ENCODE measurements at places on chromosomes 16 and 17.
A peak's percentile ranks its signal among the peaks of the same experiment; 100 is the strongest.

- peak; percentile 34 for DNase-seq
Measured at GRCh38 chr17:56595831-56596690, 2.6 kb downstream of the NOG start.

- DNase-seq = no peak
Measured at GRCh38 chr16:85222155-85222863, 110.0 kb upstream of the CIBAR2 start.

GRCh38 chr17:58693751-58694150 lies 1.3 kb downstream of the RAD51C start:
- DNase-seq = no peak

DNA sequence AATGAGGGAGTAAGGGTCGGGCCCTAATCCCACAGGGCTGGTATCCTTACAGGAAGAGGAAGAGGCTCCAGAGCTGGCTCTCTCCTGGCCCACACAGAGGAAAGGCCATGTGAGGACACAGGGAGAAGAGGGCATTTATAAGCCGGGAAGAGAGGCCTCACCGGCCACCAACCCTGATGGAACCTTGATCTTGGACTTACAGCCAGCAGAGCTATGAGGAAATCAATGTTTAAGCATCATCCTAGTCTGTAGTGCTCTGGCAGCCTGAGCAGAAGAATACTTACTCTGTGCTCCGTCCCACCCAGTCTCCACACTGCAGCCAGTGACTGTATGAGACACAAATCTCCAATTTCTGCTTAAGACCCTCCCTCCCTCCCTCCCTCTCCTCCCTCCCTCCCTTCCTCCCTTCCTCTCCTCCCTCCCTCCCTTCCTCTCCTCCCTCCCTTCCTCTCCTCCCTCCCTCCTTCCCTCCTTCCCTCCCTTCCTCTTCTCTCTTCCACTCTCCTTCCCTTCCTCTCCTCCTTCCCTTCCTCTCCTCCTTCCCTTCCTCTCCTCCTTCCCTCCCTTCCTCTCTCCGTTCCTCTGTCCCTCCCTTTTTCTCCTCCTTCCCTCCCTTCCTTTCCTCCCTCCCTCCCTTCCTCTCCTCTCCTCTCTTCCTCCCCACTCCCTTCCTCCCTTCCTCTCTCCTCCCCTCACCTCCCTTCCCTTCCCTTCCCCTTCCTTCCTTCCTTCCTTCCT lies 8.9 kb upstream of the TMEM220 start:
- DNase-seq = no peak

GRCh38 chr16:78677181-78677731 lies 577.8 kb downstream of the WWOX start:
- DNase-seq = no peak

DNA sequence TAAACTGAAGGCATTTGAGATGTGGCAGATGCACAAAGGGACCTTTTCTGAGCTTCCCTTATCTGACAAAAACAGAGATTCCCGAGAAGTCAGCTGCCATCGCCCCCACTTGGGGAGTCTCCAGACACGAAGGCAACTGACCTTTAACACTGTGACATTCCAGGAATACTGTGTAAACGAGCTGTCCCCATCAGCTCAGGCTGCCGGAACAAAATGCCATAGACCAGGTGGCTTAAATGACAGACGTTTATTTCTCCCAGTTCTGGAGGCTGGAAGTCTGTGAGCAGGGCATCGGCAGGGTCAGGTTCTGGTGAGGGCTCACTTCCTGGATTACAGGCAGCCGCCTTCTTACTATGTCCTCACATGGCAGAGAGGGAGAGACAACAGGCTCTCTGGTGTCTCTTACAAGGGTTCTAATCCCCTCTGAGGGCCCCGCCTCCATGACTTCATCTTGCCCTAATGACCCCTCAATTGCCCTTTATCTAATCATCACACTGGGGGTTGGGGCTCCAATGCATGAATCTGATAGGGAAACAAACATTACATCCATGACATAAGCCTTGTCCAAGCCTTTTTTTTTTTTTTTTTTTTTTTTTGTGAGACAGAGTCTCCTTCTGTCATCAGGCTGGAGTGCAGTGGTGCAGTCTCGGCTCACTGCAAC lies 178.5 kb upstream of the RPL38 start:
- no peak for DNase-seq

GRCh38 chr17:49407981-49408501 lies 6.6 kb downstream of the PHB1 start:
- peak; percentile 85 for DNase-seq

DNA sequence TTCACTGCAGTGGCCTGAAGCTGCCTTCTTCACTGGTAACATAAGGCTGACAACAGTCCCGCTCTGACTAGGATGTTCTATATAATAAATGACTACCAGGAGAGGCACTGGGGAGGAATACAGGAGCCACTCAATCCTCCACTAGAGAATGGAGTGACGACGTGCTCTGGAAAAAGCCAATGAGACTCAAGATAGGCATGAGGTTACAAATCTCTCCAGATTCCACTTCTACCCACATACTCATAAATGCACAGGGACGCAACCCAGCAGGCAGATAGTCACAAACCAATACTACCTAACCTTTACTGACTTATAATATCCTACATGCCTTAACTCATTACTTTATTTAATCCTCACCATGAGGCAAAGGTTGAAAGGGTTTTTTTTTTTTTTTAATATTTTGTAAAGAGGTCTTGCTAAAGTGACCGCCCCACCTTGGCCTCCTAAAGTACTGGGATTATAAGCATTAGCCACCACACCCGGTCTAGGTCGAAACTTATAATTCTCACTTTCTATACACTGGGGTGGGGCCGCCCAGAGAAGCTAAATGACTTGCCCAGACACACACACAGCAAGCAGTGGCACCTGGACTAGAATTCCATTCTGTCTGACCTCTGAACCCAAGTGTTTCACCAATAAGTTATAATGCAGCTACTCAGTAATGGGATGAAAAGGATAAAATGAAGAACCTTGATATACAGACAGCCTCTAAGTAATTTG lies 33.7 kb downstream of the TOM1L2 start:
- no peak for DNase-seq

- DNase-seq = no peak
Measured at GRCh38 chr17:10178506-10178991, 19.9 kb downstream of the GAS7 start.

- no peak for DNase-seq
Measured at GRCh38 chr17:27224526-27225315, 69.2 kb upstream of the WSB1 start.

DNA sequence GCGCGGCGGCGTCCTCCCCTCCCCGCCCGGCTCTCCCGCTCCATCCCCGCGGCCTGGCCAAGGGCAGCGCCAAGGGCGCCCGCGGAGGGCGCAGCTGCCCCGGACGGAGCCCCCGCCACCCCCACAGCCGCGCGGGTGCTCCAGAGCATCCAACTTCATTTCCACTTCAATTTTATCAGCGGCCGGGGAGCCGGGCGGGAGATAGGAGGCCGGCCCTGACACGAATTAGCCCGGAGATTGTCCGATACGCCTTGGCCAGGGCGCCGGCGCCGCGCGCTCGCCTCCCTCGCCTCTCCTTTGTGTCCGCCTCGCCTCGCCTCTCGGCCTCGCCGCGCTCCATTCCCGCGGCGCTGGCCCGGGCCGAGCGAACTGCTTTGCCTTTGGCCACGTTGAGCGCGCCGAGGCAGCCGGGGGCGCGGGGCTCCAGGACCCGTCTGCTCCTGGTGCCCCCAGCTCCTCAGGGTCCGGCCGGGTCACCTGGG lies 129.1 kb upstream of the LHX1 start:
- DNase-seq = no peak

- DNase-seq = no peak
Measured at GRCh38 chr16:307691-308312, 24.8 kb downstream of the PDIA2 start.

GRCh38 chr16:81624403-81624759 lies 154.7 kb upstream of the PLCG2 start:
- DNase-seq = no peak

- no peak for DNase-seq
Measured at GRCh38 chr17:61496174-61496956, 44.1 kb downstream of the TBX4 start.

DNA sequence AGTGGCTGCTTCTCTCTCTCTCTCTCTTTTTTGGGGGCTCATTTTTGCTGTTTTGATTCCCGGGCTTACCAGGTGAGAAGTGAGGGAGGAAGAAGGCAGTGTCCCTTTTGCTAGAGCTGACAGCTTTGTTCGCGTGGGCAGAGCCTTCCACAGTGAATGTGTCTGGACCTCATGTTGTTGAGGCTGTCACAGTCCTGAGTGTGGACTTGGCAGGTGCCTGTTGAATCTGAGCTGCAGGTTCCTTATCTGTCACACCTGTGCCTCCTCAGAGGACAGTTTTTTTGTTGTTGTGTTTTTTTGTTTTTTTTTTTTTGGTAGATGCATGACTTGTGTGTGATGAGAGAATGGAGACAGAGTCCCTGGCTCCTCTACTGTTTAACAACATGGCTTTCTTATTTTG lies 7.7 kb upstream of the TMEM235 start:
- DNase-seq = no peak

DNA sequence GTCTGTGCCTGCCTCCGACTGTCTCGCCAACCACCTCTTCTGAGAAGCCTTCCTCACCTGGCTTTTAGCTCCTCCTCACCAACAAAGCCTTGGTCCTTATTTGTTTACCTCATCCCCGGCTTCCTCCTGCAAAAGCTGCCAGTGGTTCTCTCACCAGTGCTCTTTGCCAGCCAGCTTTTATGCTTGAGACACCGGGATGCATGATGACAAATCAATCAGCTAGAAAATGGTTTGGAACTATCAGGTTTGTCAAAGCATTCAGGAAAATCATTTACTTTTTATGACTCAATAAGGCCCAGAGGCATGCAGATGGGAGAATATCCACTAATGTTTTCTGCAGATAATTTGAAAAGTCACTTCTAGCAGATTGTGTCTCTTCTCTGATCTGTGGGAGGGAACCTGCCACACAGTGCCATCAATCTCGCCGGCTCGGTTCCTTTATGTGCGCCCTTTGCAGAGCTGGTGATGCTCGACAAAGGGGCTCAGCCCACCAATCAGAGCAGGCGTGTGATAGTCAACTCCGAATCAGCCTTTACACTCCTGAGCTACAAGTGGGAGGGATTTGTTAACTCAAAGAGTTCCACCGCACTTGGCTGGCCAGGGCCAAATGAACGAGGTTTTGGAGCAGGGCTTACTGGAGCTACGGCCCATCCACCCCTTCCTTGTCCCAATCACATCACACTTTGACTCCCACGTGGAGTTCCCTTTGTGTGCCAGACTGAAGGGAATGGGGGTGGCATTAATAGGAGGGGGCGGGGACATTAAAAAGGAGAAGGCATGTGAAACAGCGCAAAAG lies 85.8 kb downstream of the MRC2 start:
- DNase-seq = no peak

GRCh38 chr16:9328411-9328810 lies 237.0 kb downstream of the HAPSTR1 start:
- DNase-seq = no peak

DNA sequence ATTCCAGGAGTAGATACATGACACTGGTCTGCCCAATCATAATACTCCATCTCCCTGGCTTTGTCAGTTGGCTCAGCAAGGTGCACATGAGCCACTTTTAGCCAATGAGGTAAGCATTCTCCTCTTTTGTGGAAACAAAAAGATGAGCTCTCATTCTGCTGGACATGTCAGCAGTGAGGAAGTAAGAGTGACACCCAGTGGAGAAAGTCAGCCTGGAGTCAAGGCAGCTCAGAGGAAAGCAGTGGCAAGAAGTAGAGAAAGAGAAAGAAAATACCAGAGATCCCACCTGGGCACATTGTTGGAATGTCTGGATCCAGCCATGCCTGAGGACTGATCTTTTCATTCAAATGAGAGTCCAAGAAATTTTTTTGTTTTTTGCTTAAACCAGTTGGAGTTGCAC lies 496.9 kb upstream of the C16orf82 start:
- no peak for DNase-seq

DNA sequence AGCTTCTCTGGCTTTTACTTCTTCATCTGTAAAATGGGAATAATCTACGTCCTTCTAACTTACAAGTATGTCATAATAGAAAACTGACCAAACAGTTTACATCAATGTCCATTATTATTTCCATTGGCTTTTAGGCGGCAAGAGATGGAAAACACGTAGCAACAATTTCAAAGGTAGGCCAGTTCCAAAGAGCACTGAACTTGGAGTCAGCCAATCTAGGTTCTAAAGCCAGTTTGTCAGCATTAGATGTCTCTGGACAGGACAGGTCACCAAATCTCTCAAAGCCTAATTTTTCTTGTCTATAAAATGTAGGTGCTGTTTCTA lies 17.6 kb downstream of the HLF start:
- no peak for DNase-seq

DNA sequence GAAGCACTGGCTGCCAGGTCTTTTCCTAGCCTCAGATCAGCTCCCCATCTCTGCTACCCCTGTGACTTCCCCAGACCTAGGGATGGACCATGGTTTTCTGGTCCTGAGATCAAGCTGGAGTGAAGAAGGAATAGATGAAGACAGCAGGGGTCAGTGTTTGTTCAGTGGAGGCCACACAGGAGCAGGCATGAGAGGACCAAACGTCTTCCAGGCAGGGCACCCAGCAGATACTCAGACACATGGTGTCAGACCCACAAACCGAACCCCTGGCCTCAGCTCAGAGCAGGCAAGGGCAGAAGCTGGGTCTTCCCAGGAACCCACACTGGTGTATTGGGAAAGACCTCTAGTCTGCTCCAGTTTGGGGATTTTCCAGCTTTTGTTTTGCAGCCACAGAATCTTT lies 189.7 kb downstream of the IRX5 start:
- no peak for DNase-seq

DNA sequence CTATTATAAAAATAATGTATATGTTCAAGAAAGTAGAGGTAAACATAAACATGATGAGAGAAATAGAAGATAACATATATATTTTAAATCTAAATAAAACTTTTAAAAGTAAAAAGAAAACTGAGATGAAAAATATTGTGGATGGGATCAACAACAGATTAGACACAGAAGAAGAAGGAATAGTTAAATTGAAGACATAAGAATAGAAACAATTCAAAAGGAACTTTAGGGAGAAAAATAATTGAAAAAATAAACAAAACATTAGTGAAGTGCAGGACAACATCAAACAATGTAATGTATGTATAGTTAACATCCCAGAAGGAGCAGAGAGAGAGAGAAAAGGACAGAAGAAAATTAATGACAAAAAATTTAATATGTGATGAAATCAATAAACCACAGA lies 228.1 kb upstream of the TNRC6C start:
- DNase-seq = no peak

DNA sequence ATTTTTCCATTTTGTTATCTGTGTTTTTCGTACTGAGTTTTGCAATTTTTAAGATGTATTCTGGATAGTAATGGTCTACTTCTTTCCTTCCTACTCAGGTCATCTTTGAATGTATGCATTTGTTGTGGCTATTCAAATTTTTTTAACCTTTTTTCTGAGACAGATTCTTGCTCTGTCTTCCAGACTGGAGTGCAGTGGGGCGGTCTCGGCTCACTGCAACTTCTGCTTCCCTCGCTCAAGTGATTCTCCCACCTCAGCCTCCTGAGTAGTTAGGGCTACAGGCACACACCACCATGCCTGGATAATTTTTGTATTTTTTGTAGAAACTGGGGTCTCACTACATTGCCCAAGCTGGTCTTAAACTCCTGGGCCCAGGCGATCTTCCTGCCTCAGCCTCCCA lies 33.6 kb downstream of the VPS35L start:
- no peak for DNase-seq

GRCh38 chr16:51431517-51432241 lies 280.6 kb upstream of the SALL1 start:
- no peak for DNase-seq

GRCh38 chr16:12573300-12573699 lies 230.4 kb downstream of the CPPED1 start:
- DNase-seq = no peak

- DNase-seq = no peak
Measured at GRCh38 chr16:65572156-65572555, 450.3 kb upstream of the CDH11 start.

Data from activated naive CD4-positive, alpha-beta T cell treated with anti-CD3 and anti-CD28 coated beads, Interleukin-2, amount 50 U/mL, for 16 hours (primary cell).